ENCODE measurements at places on chromosomes 1 and 21.

- DNase-seq = no peak
Measured at GRCh38 chr1:105137543-105138457, 1388.1 kb downstream of the AMY1C start.

GRCh38 chr1:235649368-235650163 lies at the start of gene GNG4:
Gene GNG4 (minus strand): TSS chr1:235649784. CDS start chr1:235583838, 65,946 bp downstream.
- DNase-seq = no peak

- DNase-seq = no peak
Measured at GRCh38 chr1:21815724-21816321, 3.8 kb downstream of the LDLRAD2 start.

- no peak for DNase-seq
Measured at GRCh38 chr1:196105901-196106300, 502.3 kb downstream of the KCNT2 start.

GRCh38 chr1:169456029-169456428 lies 28.8 kb upstream of the CCDC181 start:
- no peak for DNase-seq
